ENCODE measurements at places on chromosomes 16 and 17. TPM values are rescaled to one million over a fixed set of nuclear protein-coding genes. Genes with fewer than 3 reads are reported as not detected.

Gene LLGL2
- 4.7 TPM for total RNA-seq

Gene CCL7
- not detected for total RNA-seq

Gene ATP2A1
- total RNA-seq: 502 TPM

Gene SPATA22
- total RNA-seq: 2.1 TPM

Gene TMEM235
- total RNA-seq: not detected

Gene KRT23
- 0.52 TPM for total RNA-seq

Gene NECAB2
- not detected for total RNA-seq

Gene GCGR
- total RNA-seq: not detected

Gene C17orf113
- 1.6 TPM for total RNA-seq

Gene NDUFB10
- 130 TPM for total RNA-seq

Gene OTOP2
- total RNA-seq: not detected

Measured in skeletal muscle tissue (tissue), 5 donors.